Activated T-helper 9 cell treated with anti-CD3 and anti-CD28 coated beads, Interleukin-2, amount 50 U/mL, for 16 hours (primary cell): ENCODE measurements at places on chromosomes 1 and 21.

- DNase-seq, result no peak
These were observed 2.2 kb upstream of the SEMA4A start for GRCh38 chr1:156151093-156151688.

DNA sequence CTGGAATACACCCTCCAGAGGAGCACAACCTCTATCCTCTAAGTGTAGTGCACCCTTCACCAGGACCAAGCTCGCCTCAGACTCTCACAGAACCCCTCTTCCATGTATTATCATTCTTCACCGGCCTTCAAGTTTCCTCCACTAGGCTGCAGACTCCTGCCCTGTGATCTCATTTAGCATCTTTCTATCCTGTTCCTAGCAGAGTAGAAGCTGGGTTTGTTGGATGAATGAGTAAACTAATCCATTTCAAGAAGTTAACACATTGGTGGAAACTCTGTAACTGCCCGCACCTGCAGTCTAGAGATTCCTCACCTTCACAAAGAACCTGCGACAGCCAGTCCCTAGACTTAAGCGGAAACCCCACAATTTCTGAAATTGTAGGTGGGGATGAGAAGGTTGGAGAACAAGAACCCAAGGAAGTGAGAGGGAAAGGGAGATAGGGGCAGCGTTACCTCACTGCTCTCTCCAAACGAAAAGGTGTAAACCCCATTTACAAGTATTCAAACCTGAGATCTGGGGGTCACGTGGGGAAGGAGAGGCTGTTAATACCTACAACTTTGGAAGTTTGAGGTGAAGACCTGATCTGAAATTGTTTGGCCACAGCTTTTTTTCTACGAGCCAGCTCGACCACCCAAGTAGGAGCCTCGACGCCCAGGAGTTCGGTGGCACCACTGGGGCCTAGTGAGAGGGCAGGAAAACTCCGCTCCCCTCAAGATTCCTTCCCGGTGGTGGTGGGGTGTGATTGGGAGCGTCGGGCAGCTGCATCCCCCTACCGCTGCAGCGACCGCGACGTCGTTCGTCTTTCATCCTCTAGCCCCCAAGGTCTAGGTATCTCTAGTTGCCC lies 1.2 kb downstream of the PTPN14 start:
- DNase-seq, result no peak

GRCh38 chr21:42563261-42563660 lies 49.6 kb downstream of the SLC37A1 start:
- DNase-seq, result no peak

- no peak for DNase-seq
These were observed 26.5 kb downstream of the CXADR start for GRCh38 chr21:17539323-17539722.

GRCh38 chr1:31943546-31944184 lies 5.5 kb upstream of the PTP4A2 start:
- no peak for DNase-seq

GRCh38 chr1:242002072-242002471 lies 3.2 kb upstream of the MAP1LC3C start:
- no peak for DNase-seq

DNA sequence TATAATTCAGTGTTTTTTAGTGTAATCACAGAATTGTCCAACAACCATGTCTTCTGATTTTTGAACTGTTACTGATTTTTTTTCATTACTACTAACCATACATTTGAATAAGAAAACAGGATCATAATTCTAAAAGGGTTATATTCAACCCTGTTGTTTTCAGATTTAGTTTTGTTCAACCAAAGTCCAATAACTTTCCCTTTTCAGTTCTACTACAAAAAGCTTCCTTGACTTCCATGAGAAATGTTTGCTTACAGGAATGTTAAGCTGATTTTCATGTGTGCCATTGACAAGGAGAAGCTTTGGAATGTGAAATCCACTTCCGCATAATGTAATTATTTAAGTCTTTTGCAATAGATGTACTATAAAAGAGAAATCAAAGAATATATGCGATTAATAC lies 72.0 kb upstream of the ZNF326 start:
- DNase-seq, result no peak

- DNase-seq, result no peak
These were observed 372.2 kb upstream of the PKN2 start for GRCh38 chr1:88311907-88312306.

- no peak for DNase-seq
These were observed 150.5 kb downstream of the APP start for GRCh38 chr21:26020081-26020480.

- no peak for DNase-seq
These were observed 28.7 kb downstream of the PDE4B start for GRCh38 chr1:65821386-65821785.

DNA sequence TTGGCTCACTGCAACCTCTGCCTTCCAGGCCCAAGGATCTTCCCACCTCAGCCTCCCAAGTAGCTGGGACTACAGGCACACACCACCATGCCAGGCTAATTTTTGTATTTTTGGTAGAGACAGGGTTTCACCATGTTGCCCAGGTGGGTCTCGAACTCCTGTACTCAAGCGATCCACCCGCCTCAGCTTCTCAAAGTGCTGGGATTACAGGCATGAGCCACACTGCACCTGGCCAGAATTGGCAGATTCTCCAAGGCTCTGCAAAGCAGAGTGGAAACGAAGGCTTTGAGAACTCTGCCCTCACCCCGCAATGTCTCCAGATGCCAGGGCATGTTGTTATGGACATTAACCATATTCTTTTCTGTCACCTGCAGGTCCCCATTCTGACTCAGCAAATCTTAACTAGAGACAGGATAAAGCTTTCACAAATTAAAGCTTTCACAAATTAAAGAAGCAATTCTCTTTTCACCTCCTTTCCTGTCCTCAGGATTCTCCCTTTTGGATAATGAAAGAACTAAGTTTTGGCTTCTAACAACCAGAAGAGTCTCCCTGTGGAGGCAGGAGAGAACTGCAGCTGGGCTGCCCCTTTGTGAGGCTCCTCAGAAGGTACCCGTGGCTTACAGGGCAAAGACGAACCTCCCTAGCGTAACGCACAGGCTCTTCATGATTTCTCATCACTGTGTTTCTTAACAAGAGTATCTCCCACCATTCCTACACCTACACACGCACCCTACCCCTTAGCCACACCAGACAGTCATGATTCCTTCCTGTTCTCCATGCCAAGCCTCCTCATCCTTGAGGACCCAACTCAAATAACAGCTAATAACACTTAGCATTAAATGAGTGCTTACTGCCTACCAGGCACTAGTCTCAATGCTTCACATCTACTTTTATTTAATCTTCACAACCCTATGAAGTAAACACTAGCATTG lies 29.8 kb downstream of the GPA33 start:
- no peak for DNase-seq

DNA sequence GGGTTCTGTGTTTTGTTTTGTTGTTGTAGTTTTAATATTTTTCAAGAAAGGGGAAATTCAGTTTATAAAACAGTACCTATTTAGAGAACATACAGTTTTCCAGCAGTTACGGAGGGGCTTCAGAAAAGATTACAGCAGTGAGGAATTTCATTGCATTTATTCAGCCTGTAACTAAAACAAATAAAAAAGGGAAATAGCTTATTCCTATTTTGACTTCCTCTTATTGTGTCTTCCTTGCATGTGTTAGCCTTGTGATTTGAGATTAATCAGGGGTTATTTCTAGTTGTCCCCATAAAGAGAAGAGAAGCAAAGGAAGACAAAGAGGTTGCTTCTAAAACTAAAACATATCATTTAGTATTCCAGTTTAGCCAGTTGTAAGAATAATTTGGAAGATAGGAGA lies 35.0 kb downstream of the CTTNBP2NL start:
- no peak for DNase-seq

DNA sequence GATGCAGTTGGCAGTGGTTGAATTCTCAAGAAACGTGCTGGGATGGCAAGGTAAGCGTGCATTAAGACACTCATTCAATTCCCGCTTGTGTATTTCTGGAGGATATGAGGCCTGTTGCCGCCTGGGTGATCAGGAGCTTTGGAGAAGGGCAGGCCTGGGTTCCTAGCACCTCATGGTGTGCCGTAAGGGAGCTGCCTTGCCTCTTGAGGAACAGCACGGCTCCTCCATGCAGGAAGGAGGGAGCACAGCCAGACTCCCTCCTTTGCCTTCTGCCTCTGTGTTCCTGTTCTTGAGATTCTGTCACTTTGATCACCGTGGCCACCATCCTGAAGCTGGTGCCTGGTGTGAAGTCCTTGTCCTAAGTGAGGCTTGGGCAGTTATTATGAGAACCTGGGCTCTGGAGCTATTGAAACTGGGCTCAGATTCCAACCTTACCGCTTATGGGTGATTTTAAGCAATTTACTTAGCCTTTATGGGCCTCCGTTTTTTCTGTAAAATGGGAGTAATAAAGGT lies 18.3 kb downstream of the SLFNL1 start:
- no peak for DNase-seq

- no peak for DNase-seq
These were observed 20.6 kb downstream of the ABL2 start for GRCh38 chr1:179208681-179209477.

GRCh38 chr1:97759078-97759477 lies 161.8 kb downstream of the DPYD start:
- DNase-seq, result no peak

- no peak for DNase-seq
These were observed 51.1 kb downstream of the NFIA start for GRCh38 chr1:61133335-61134019.

DNA sequence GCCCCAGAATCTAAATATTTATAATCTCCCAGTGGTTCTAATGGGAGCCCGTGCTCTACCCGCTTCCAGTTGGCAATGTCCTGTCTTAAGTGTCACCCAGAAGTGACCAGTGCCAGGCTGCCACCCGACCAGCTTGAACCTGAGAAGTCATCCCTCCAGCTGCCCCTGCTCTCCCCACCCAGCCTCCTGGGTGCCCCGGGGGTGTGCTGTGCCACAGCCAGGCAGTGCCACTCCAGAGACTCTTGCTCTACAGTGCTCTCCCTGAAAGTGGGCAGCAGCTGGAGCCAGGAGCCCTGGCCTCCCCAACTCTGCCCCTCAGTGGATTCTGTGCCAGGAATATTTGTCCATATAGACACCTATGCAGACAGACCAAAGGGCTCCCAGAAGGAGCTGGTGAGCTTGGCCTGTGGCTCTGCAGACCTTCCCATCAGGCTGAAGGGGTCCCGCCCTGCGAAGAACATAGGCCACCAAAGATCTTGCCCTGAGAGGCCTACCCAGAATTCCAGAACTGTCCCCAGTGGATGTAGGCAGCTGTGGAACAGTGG lies 9.0 kb upstream of the EPS8L3 start:
- no peak for DNase-seq

- no peak for DNase-seq
These were observed 20.4 kb downstream of the OLFML2B start for GRCh38 chr1:162003061-162003829.

DNA sequence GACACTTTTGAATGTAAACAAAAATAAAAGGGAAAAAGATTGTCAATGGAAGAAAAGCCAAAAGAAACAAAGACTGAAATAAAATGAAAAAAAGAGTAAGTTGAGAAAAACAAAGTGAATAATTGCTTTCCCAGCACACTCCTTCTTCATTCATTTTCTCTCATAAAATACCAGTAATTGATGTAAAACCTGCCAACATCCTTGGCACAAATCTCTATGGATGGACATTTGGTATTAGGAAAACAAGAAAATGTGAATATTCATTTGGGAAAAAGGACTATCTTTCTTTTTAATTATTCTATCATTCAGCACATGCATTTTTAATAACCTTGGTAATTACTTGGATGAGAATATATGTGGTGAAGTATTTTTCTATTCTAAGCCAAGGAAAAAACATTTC lies 204.4 kb upstream of the TNR start:
- no peak for DNase-seq

DNA sequence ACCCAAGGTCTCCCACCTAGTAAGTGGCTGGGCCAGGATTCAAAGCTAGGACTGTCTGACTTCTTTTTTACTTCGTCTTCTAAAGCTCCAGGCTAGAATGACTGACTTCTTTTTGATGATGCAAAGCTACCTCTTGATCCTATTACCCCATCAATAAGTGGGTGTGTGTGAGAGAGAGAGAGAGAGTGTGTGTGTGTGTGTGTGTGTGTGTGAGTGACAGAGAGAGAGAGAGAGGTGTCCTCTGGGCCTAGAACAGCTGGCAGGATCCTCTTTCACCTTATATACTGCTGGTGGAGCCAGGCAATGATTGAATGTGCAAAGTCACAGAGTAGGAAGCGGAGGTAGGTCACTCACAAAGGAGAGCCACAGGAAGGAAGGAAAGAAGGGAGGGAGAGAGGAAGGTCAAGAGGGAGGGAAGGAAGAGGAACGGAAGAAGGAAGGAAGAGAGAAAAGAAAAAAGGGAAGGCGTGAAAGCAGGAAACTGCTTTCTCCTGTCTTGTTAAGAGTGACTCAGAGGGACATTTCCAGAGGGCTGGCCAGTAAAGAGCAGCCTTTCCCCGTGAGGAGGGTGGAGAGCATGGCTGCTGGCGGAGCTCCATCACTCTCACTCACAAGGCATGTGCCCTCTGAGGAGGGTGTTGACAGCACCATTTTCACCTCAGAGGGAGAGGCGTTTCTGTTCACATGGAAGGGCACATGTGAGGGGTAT lies 68.9 kb downstream of the CDC7 start:
- DNase-seq, result no peak

DNA sequence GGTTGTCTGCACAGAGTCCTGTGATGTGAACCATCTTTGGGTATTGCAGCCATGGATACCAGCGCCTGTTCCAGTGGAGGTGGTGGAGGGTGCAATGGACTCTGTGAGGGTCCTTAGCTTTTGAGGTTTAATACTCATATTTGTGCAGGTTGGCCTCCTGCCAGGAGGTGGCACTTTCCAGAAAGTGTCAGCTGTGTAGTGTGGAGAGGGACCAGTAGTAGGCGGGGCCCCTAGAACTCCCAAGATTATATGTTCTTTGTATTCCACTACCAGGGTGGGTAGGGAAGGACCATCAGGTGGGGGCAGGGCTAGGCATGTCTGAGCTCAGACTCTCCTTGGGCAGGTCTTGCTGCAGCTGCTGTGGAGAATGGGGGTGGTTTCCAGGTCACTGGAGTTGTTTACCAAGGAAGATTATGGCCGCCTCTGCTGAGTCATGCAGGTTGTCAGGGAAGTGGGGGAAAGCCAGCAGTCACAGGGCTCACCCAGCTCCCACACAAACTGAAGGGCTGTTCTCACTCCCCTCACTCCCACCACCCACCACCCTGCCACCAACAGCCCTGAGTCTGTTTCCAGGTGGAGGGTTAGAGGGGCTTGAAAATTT lies 31.2 kb upstream of the ZNF678 start:
- no peak for DNase-seq

DNA sequence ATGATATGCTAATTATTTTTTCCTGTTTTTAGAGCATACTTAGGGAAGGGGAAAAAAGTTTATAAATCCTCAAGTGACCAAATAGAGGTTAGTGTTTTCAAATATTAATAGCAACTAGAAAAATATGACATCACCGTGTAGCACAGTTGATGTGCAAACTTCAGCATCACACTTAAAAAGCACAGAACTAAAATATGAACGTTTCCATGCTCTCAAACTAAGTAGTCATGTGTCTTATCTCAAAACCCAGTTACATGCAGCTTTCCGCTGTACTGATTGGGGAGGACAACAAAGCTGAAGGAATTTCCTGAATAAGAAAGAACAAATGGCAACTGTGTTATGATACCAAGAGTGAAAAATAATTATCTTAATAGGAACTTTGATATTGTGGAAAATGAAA lies 903.7 kb downstream of the ADGRL2 start:
- no peak for DNase-seq

- DNase-seq, result no peak
These were observed 59.5 kb upstream of the EFHD2 start for GRCh38 chr1:15350151-15350550.
